Activated CD4-positive, CD25-positive, alpha-beta regulatory T cell treated with anti-CD3 and anti-CD28 coated beads, Interleukin-2, amount 50 U/mL, for 24 hours (primary cell): ENCODE measurements at places on chromosomes 2 and 18.

DNA sequence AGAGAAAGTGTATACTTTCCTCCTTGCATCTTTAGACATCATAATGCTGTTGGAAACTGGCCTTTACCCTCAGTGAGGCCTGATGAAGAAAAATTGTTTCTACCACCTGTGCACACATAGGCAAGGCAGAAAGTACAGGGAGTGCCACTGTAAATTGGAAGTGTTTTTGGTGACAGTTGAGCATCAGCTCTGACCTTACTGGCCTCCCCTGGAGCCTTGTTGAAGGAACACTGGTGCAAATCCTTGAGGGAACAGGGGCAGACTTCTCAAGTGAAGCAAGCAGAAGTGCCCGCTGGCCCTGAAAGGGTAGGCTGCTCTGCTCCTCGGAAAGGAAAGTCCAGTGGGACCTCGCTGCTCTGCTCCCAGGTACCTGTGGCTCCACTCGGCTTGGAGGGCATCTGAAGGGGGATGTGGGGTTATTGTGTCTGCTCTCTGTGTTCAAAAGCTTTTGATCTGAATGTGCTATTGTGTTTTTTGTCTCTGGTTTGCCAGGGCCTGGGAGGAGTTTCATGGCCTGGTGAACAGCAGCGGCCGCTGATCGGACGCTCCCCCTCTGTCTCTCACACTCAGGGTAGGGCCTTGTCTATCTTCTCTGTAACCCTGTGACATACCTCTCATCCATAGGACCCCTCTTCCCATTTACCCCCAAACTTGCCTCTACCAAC is 23.4 kb downstream of the EIF4E2 start:
- no peak for ATAC-seq

DNA sequence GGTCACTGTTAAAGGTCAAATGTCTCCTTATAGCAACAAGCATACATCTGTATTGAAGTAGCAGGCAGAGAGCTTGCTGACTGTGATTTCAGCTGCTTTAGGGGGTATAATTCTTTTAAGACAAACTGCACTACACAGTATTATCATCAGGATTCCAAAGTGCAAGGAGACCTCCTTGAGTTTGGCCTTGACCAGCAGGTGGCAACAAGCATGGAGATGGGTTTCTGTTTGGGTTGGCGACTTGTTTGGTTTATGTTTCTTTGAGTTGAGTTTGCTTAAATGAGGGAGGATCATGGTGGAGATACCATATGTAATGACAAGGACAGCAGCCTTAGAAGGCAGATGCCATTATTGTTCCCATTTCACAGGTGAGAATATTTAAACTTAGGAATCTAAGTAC is 681.0 kb upstream of the ID2 start:
- ATAC-seq, result no peak

DNA sequence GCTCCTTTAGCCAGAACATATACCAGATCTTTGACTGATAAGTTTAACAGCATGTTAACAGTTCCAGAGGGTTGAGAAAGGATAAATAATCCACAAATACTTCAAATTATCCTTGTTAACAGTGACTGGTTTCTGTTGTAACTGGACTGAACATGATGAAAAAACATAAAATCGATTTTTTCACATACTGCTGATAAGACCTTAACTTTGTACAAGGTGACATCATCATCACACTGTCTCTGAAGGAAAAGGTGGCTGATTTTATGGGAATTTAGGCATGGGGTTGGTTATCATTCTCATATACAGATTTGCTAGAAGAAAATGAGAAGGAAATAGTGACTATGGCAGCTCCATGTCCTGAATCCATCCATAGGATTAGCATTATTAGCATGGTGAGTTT is 36.1 kb downstream of the OTX1 start:
- no peak for ATAC-seq

GRCh38 chr2:238946318-238947242 is 98.7 kb downstream of the TWIST2 start:
- no peak for ATAC-seq

GRCh38 chr2:137249463-137250130 is 484.3 kb downstream of the THSD7B start:
- no peak for ATAC-seq

DNA sequence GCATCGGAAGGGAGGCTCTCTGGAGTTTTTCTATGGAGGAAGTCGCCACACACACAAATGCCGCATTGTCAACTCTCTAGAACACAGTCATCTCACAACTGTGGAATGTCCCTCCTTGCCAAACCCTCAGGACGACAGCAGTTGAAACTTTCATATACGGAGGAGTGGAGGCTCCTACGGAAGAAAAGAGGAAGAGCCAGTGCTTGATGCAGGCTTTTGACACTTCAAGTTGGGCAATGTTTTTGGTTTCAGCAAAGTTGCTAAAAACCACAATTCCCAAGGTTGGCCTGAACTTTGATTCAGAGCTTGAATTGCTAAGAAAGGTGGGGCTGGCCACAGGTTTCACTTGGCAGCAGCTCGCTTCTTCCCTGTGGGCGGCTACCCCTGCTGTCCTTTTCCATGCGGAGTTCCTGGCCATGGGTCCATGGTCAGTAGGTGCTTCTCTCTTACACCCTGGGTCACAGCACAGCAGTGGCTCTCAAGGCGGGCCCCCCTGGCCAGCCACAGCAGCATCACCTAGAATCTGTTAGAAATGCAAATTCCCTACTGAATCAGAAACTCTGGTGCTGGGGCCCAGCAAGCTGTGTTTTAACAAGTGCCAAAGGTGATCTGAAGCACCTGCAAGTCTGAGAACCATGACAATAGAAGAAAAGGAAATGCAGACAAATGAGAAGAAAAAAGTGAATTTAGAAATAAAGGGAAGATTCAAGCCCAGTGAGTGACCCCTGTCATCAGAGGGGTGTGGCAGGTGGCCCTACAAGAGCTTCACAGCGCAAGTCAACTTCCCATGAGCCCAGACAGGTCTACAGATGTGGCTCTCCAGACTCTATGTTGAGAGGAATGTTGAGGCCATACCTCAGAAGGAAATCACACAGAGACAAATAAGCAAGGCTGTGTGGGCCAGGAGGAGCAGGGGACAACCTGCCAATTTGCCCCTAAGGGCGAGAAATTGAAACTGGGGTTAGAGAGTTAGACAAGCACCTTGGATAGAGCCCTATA is 856.4 kb downstream of the RNF144A start:
- no peak for ATAC-seq

DNA sequence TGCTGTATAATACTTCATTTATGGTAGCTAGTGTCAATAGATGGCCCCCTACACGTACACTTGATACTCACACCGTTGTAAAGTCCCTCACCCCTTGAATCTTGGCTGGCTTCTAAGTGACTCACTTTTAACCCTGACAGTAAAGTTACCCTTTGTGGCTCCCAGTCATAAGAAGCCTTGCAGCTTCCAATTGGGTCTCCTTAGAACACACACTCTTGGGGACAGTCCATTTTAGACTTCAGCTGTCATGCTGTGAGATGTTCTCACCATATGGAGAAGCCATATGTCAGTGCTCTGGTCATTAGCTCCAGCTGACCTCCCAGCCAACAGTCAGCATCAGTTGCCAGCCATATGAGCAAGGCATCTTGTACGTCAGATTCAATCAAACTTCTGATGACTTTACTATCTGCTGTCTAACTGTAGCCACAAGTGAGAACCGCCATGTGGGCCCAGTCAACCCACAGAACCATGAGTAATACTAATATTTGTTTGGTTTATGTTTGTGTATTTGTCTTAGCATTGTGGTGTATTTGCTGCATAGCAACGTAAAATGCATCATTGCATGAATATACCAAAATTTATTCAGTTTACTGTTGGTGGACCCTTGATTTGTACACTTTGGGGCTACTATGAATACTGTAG is 68.3 kb downstream of the PTPN4 start:
- ATAC-seq, result peak; percentile 85

GRCh38 chr2:20196657-20197161 is 28.2 kb downstream of the SDC1 start:
- ATAC-seq, result no peak

DNA sequence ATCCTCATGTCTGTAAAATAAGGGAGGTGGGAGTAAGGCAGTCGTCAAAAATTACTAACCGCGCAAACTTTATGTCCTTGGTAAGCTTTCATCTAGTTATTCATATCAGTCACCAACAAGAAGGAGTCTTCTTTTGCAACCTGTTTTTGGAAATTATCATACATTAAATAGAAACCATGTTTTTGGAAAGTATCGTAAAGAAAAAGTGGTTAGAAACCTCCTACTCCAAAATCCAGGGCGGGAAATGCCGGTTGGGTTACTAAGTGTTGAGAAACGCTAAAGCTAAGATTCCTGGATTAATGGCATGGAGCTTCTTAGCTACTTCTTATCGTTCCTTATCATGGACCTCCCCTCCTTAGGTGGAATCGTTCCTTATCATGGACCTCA is 778 bp downstream of the BBS5 start:
- ATAC-seq, result no peak

DNA sequence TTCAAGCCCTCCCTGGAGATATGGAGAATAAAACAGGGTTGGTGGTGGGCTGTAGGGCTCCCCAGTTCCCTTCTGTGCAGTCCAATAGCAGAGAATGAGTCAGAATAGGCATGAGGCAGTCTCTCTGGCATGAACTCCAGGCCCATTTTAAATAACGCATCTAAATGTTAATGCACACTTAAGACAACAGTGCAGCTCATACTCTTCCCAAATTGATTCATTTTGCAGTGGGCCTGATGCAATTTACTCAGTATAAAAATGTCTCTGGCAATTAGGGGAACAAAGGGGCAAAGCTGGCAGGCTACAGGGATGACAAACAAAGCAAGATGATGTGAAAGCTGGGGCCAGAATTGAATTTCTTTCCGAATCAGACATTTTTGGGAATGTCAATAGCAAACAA is 402.8 kb downstream of the CLIP4 start:
- no peak for ATAC-seq

GRCh38 chr2:201228912-201229290 is 31.4 kb upstream of the CASP8 start:
- no peak for ATAC-seq

GRCh38 chr2:109239720-109240119 is 110.7 kb downstream of the SH3RF3 start:
- no peak for ATAC-seq

- ATAC-seq, result no peak
Measured at GRCh38 chr2:222736301-222736700, 64.8 kb downstream of the MOGAT1 start.

GRCh38 chr2:144801325-144801724 is 281.4 kb upstream of the ZEB2 start:
- ATAC-seq, result no peak

DNA sequence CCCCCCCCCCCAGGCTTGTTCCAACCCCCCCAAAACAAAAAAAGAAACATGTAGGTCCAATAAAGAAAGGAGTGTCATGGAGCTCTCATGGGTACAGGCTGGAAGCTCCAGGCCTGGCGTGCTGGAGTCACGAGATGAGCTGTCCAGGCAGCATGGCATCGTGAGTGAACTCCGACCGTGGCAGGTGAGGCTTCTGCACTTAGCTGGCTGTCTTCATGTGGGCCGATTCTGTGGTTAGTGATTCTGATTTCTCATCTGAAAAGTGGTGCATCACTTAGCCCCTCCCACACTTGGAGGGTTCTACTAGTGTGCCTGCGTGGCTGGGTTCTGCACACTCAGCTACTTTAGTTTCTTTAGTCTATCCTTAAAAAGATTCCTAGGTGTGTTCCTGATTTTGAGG is 126.4 kb upstream of the MGAT5 start:
- ATAC-seq, result peak; percentile 97

- no peak for ATAC-seq
Measured at GRCh38 chr2:2806711-2807110, 475.6 kb upstream of the MYT1L start.

GRCh38 chr18:7155092-7155491 is 37.5 kb upstream of the LAMA1 start:
- ATAC-seq, result no peak

- ATAC-seq, result no peak
Measured at GRCh38 chr2:44741507-44741906, 200.0 kb upstream of the SIX3 start.

- no peak for ATAC-seq
Measured at GRCh38 chr2:45951025-45951727, 299.7 kb downstream of the PRKCE start.

DNA sequence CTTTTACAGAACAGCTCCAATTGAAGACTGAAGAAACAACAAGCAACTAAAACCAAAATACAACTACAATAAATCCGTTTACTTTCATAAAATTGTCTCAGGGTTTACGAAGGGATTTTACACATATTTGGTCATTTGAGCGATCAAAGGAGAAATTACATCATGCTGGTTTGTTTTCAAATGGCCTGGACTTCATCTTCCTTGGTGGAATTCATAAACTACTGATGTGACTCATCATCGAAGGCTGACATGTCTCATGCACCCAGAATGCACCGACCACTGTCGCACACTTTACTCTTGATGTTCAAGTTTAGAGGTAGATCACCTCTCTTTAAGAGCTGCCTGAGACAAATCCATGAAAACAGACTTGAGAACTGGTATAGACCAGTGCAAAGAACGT is 25.6 kb upstream of the PMAIP1 start:
- ATAC-seq, result no peak

- peak; percentile 63 for ATAC-seq
Measured at GRCh38 chr2:10448576-10449485, 704 bp upstream of the ODC1 start.

DNA sequence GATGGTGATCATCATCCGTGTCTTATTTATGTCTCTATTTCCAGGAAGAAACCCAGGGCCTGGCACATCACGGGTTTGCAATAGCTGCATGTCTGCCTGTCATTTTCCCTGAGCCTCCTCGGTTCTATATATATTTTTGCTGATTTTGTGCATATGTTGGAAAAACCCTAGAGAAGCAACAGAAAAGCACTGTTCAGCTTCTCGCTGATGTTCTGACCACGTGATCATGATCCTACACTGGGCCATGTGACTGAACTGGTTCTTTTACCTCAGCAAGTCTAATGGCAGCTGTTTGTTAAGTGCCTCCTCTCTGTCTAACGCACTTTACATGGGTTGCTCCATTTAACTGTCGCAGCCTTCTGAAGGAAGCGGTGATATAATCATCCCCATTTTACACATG is 71.3 kb downstream of the CMPK2 start:
- no peak for ATAC-seq

DNA sequence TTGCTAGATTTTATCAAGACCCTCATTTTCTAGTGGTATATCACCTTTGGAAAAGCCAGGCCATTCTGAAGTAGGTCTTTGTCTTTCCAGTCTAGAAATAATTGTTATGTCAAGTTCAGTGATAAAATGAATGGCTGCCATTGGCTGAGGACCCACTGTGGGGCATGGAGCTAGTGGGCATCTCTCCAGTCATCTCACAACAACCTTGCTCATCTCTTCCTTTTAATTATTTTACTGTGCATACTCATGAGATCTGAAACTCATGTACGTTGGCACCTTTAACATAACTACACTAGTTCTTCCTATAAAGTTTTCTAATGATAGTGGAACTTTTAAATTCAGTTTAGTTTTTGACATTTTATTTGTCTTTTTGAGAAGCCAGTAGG is 240.9 kb downstream of the SLC8A1 start:
- ATAC-seq, result peak; percentile 29

- ATAC-seq, result no peak
Measured at GRCh38 chr18:6441200-6441599, 26.5 kb upstream of the L3MBTL4 start.
